HS-27A (cell line): ENCODE measurements at places on chromosomes 7 and 10.

DNA sequence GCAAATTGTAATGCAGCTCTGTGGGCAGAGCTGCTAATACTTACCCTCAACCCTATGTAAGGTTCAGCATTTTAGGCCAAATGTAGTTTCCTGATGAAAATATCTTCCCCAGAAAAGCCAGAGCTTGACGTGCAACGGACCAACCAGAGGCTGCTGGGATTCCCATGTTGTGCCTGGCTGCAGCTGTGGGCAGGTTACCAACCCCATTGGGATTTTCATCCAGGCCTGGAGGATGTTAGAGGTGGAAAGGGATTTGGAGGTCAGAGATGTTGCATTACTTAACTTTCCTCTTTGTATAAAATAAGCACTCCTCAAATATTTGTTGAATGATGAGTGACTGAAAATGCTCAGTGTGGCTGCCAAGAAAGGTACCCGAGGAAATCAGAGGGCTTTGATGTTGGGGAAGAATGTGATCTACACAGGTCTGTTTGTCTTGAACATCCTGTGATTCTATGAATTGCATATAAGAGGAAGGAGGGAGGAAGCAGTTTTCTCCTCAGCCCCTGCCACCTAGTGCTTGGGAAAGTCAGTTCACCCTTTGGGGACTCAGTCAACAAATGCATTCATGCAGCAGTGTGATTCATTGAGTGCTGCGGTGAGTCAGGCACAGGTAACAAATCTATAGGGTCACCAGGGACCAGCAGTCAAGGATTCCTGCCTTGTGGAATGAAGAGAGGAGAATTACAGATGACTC lies 487.2 kb downstream of the RPS24 start:
- no peak for DNase-seq

DNA sequence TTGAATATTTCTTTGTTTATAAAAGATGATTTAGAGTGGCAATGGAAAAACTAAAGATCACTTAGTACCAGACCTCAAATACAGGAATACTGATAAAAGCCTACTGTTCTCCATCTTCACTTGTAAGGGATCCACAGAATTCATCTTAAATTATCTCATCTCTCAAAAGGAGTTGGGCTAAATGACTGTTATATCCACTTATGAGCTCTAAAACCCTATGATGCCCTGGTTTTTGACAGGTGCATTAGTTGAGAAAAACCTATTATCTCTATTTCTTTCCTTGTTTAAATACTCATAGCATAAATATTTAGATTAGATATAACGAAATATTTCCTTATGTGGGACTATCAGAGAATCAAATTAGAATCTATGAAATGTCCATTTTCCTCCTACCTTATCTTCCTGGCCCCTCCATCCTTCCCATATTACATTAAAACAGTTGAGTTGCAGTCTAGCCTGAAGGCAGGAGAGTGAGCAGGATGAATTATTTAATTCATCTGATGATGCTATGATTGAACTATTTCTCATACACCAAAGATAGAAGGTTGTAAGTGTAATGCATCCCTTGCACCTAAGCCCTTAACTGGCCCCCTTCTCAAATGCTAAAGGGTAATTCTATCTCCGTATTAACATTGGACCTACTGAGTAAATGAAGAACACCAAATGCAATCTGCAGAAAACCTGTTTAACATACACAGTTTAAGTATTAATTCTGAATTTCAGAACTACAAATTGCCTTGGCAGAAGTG lies 29.7 kb downstream of the PPP3CB start:
- no peak for DNase-seq

GRCh38 chr10:14369906-14370305 lies 39.2 kb upstream of the FRMD4A start:
- no peak for DNase-seq

- no peak for DNase-seq
Observed at GRCh38 chr10:91420868-91421267, 10.7 kb downstream of the HECTD2 start.
